ENCODE measurements at places on chromosomes 4 and X.
A peak's percentile ranks its signal among the peaks of the same experiment; 100 is the strongest.

DNA sequence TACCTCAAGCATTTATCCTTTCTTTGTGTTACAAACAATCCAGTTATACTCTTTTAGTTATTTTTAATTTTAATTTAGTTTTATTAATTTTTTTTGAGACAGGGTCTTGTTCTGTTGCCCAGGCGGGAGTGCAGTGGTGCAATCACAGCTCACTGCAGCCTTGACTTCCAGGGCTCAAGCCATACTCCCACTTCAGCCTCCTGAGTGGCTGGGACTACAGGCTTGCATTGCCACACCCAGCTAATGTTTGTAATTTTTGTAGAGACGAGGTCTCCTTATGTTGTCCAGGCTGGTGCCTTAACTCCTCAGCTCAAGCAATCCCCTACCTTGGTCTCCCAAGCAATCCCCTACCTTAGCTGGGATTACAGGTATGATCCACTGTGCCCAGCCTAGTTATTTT lies 45.9 kb downstream of the CDKL5 start:
- DNase-seq, result no peak

DNA sequence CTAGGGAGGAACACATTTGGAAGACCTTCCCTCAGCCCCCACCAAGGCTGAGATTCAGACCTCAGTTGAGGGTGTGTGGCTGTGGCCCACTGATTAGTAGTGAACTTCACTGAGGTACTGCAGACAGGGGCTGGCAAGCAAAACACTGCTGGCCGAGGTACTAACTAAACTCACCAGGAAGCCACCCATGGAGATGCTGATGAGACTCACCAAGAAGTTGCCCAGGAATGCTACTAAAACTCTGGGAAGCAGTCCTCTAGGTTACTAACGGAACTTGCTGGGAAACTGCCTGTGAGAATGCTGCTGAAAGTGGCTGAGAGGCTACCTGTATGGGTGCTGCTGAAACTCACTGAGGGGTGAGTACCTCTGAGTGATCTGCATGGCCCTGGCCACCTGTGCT lies 372.4 kb upstream of the RPS6KA3 start:
- no peak for DNase-seq

DNA sequence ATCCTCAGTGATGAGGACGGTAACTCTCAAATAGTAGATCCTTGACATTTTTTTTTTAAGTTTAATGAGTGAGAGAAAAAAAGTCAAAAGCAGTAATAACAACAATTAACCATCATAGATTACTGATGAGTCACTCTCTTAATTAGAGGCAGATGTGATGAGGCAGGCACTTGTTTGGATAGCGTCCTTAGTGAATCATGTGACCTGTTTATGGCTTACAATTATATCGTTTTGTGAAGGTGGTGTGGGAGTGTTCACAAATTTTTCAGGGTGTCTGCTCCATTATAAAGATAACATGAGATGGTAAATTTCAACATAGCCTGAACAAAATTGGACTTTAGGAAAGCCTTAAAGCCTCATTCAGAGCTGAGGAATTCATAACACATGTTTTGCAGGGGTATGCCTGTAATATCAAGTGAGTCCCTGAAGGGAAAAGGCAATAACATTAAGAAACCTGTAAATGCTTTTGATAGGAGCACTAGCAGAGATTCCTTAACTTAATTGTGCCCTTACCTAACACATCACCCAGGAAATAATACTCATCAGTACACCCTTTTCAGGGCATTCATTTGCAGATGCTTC lies 51.9 kb upstream of the XIAP start:
- no peak for DNase-seq

DNA sequence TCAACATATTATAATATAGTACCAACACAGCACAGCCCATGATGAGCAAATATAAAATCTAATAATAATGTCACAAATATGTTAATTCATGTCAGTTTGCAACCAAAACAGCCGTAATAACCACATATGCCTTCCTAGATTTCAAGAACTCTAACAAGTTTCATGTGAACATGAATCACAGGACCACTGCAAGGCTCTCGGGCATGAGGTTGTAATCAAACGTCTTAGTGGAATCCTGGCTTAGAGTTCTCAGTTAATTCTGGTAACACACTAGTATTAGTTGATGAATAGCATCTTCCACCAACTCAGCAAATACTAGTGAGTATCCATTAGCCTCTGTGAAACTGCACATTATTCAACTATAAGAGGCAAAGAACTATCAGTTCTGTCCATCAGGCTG lies 379.3 kb upstream of the TENM3 start:
- DNase-seq, result no peak

DNA sequence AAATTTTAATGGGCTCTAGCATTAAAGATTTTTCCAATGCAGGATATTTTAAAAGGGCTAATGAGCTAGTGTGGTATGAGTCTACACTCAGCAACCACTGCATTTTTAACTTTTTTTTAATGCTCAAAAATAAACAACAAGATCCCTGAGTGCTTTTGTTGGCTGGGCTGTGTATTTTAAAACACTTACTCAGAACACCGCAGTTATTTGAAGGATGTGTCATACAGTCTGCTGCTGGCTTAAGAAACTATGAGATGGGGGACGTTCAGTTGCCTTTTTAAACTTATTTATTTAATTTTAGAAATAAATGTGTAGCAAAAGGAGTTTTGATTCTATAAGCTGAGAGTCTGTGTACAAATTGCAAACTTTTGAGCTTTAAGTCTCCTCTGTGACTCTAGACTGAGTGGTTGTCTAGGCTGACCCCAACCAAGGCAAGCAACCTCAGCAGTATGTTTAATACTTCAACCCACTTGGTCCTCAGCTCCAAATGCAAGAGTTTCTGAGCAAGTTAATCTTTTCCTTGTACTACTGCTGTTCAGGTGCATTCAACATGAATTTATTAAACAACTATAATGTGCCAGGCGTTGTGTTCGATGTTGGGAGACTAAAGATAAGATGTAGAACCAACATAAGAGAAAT lies 278.6 kb upstream of the DIPK2B start:
- DNase-seq, result no peak

GRCh38 chrX:100379388-100379986 lies 30.6 kb downstream of the PCDH19 start:
- peak; percentile 51 for DNase-seq

GRCh38 chr4:82776925-82777542 lies 21.6 kb downstream of the SCD5 start:
- no peak for DNase-seq
